Memory B cell (primary cell): ENCODE measurements at places on chromosomes 16 and 17.

- DNase-seq, result no peak
These were observed 110.3 kb upstream of the NACA2 start for GRCh38 chr17:61701334-61701733.

DNA sequence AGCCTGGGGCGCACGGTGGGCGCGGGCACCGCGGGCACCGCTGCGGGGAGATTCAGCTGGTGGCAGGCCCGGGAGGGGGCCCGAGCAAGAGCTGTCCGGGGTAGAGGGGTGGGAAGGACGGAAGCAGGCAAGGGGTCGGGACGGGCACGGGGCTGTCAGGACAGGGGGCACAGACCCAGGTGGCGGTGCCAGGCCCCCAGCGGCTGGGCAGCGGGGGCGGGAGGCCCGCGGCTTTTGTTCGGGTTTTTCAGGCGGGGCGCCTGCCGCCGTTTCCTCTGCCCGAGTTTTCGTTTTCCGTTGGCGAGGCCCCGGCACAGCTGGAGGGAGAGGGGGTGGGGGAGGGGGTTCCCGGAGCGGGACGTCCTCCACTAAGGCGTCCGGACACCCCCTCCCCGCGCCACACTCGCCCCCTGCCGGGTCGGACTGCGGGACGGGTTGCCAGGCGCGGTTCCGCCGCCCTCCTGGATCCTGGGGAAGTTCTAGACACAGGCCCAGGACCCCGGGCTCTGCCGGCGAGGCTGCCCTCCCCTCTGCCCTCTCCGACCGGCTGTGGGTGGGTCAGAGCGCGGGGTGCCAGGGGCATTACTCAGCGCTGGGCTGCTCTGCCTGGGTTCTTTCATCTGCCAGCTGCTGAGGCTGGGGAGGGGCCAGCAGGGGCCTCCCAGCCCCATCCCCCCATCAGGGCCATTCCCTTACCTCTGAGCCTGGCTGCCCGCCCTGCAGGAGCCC is 543 bp downstream of the ARHGAP23 start:
- DNase-seq, result no peak

GRCh38 chr16:10519297-10519696 is 61.1 kb downstream of the EMP2 start:
- DNase-seq, result no peak

GRCh38 chr16:51834133-51834532 is 683.1 kb upstream of the SALL1 start:
- DNase-seq, result no peak

GRCh38 chr17:43841282-43841681 is 5.7 kb upstream of the CD300LG start:
- no peak for DNase-seq

DNA sequence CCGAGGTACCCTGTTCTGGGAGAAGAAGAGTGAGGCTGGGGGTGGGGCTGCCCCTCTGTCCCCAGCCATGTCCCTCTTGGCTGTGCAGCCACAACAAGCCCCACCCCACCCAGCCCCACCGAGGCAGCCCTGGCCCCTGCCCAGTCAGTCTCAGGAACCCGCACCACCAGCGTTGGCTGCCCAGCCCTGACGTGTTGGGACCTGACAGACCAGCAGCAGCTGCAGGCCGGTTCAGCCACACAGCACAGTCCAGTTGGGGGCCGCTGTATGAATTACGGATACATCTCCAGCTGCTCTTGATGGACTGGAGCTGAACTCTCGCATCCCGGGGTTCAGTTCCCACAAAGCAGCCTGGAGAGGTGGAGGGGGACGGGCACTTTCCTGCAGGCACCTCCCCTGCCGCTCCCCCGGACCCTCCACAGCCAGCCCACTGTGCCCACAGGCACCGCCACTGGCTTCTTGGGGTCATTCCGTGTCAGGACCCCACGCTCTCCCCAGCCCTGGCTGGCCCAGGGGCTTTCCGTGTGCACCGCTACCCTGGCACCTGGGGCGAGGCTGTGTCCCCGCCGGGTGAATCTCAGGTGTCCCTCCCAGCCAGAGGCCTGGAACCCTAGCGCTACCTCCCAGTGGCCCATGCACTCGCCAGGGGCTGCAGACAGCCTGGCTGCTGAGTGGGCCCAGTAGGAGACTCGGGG is 7.1 kb downstream of the CDH15 start:
- DNase-seq, result no peak

- DNase-seq, result no peak
These were observed 28.7 kb upstream of the METTL9 start for GRCh38 chr16:21570676-21571017.

DNA sequence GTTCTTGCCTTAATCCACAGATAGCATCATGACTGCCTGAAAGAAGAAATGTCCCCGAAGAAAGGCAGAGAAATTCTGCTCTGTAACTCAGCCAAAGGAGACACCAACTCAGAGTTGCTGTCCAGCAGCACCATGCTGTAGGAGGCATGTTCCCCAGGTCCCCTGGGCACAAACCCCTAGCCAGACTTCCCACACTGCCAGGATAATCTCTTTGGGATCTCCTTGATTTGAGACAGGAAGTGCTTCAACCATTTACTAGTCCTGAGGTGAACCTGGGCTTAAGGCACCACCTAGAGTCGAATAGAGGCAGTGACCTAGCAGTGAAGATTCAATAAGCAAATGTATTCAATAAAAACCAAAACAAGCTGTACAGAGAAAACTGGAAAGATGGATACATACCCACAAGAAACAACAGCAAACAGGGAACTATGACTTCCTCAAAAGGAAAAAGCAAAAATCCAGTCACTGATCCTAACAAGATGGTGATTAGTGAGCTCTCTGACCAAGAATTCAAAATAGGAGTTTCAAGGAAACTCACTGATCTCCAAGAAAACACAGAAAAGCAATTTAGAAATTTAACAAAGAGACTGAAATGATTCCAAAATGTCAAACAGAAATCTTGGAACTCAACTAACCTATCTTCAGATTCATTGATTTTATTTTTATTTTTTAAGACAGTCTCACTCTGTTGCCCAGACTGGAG is 5.7 kb downstream of the OR4D2 start:
- DNase-seq, result no peak

DNA sequence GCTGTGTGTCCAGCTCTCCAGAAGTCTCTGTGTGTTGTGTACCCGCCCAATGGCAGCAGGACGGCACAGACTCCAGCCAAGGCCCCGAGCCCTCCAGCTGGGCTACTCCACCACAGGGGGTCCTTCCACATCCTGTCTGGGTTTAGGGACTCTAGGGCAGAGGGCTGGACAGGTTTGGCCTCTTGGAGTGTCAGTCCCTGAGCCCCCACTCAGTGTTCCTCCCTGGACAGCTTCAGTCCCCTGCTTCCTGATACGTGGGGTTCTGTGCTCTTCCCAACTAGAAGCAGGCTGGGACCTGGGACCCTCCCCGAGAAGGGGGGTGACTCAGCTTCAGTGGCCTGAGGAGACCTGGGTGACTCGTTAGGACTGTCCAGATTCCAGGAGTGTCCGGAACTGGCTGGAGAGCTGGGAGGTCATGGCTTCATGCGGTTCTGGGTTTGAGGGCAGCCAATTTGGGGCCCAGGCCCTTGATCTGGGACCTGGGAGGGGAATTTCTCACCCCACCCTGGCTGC is 4.2 kb downstream of the CDK3 start:
- DNase-seq, result no peak

- DNase-seq, result no peak
These were observed 49.5 kb downstream of the NKD1 start for GRCh38 chr16:50597563-50598255.

DNA sequence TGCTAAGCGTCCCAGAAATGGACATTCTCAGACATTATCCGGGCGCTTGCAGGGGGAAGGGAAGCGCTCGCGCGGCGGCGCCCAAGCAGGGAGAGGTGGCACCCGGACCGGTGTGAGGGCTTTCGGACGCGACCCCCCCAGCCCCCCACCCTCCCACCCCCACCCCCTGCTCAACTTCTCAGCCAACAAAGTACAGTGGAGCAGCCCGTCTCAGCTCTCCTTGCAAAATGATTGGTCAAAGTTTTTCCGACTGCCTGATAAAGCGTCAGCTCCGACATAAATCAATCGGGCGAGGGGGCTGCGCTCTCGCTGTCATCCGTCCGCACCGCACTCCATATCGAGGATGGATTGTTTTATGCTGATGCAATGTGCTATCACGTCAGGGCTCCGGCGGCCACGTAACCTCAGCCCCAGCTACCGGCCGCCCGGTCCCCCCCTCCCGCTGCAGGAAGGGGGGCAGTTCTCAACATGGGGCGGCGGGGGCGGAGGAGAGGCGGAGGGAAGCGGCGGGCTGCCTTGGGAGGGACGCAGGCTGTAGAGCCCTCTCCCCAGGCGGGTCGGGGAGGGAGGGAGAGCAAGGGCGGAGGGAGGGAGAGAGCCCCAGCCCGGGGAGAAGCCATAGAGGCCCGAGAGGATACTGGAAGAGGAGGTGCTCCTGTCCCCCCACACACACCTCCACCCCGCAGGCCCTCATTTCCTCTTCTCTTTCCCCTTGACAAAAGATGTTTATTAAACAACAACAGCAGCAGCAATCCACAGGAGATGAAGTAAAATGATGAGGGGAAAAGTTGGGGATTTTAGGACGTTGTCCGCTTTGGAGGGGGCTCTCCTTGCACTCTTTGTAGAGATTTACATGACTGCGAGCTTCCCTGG is at the start of gene HOXB9:
HOXB9 (minus strand) TSS at position 114 of the 873 bp plus-strand sequence; CDS start at position 25, 89 bp downstream.
- DNase-seq, result no peak

- DNase-seq, result no peak
These were observed 24.5 kb downstream of the RCVRN start for GRCh38 chr17:9880582-9880999.

- no peak for DNase-seq
These were observed 27.3 kb downstream of the SLFN11 start for GRCh38 chr17:35345926-35346771.

- DNase-seq, result no peak
These were observed 145.6 kb downstream of the TMEM132E start for GRCh38 chr17:34725008-34725407.

GRCh38 chr17:52536489-52536888 is 378.0 kb upstream of the CA10 start:
- DNase-seq, result no peak

- no peak for DNase-seq
These were observed 19.5 kb downstream of the HLF start for GRCh38 chr17:55284001-55284884.

- DNase-seq, result no peak
These were observed 14.0 kb downstream of the PRSS54 start for GRCh38 chr16:58280846-58281301.

DNA sequence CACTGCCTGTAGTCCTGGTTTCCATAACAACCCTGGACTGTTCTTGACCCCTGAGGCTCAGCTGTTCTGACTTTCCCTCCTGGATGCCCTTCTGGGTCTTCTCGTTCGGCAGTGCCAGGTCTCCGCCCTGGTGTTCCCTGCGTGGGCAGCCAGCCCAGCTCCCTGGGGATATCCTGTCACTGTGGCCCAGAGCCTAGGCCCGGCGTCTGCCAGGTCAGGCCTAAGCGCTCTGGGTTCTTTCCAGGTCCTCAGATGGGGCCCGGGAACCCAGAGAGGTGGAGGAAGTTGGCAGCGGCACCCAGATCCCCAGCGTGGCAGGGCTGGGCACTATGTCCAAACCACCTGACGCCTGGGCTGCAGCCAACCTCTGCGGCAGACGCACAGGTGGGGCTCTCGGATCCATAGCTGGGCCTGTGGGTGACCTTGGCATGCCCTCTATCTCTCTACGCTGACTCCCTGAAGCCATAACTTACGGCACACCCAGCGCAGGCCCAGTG is 12.5 kb upstream of the ATP2A3 start:
- DNase-seq, result no peak

GRCh38 chr16:19659554-19659953 is 58.5 kb downstream of the KNOP1 start:
- DNase-seq, result no peak

- no peak for DNase-seq
These were observed 36.2 kb downstream of the ZNF778 start for GRCh38 chr16:89253548-89254287.

GRCh38 chr17:82848022-82848592 is 8.3 kb upstream of the ZNF750 start:
- no peak for DNase-seq

- DNase-seq, result no peak
These were observed 55.5 kb downstream of the OTOA start for GRCh38 chr16:21719283-21719682.

DNA sequence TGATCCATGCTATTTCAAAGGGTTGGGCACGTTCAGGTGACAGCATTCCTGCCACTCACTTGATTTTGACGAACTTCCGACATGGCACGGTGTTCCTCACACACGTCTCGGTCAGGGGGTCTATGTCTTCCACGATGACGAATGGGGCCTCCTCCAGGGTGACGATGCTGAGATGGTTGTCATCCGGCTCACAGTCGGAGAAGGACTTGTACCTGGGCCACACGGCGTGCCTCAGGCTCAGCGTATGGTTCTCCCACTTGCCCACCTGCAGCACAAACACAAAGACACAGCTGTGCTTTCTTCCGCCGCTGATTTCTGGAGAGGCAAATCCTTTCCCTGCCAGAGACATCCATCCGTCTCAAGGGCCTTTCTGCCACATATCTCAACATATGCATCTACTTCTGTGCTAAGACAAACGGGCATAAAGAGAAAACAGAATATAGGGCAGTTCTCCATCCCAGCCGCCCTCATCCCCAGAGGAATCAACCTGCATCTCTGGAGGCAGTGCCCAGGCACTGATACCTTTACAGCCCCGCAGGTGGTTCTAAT is 332.5 kb downstream of the GRIN2A start:
- DNase-seq, result no peak

GRCh38 chr17:58576679-58577367 is 62.4 kb upstream of the MTMR4 start:
- DNase-seq, result no peak

DNA sequence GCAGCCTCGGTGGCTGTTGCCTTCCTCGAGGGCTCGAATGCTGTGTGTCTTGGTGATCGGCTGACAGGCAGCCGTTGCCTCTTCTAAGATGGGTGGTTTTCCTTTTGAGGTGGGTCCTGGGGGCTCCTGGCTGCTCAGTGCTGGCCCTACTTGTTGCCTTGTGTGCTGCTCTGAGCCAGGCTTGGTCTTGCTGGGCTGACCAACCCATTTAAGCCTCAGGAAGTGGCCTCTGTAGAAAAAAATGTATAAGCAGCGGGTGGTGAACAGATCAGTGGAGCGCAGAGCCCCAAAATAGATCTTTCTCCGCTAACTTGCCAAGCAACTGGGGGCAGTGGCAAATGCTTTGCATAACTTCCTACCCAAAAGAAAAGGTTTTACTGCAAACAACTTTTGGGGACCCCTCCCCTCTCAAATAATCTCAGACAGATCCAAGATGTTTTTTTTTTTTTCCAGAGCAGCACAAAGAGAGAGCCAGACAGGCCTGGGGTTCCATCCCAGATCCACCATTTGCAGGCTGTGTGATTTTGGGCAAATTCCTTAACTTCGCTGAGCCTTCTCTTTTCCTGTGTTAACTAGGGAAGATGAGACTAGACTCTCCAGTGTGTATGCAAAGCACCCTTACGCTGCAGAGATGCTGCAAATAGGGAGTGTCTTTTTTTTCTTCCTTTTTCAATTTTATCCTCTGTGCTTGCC is 42.5 kb downstream of the PLCG2 start:
- DNase-seq, result no peak
